Cardiac fibroblast (primary cell): ENCODE measurements at places on chromosomes 16 and 17.

GRCh38 chr17:80109713-80110446, 8.5 kb downstream of the GAA start:
- DNase-seq: no peak

DNA sequence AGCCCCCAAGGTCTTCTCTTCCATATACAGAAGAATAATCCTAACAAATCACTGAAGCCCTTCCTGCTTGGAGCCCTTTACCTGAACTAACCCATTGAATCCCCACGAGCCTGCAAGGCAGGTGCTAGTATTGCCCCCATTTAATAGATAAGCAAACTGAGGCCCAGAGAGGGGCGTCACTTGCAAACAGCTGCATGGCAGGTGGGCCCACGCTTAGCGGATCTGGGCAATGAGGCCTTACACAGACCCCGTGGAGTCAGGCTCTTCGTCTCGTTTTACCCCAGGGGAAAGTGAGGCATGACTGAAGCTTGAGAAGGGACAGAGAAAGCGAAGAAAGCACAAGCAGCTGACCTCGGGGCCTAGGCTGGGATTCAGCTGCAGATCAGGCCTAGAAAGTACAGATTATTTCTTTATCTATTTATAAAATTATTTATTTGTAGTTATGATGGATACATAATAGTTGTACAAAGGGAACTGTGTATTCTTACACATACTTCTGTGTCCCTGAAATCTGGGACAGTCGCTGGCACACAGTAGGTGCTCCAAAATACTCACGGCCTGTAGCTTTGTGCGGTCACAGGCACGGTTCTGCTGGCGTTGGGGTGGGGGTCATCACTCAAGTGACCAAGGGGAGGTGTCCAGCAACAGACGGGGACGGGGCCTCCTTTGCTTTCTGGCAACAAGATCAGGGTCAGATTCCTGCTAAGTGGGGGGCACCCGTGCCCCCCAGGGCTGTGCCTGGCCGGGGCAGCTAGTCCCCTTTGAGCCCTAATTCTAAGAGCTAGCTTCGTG, 223.2 kb upstream of the GSE1 start:
- no peak for DNase-seq

DNA sequence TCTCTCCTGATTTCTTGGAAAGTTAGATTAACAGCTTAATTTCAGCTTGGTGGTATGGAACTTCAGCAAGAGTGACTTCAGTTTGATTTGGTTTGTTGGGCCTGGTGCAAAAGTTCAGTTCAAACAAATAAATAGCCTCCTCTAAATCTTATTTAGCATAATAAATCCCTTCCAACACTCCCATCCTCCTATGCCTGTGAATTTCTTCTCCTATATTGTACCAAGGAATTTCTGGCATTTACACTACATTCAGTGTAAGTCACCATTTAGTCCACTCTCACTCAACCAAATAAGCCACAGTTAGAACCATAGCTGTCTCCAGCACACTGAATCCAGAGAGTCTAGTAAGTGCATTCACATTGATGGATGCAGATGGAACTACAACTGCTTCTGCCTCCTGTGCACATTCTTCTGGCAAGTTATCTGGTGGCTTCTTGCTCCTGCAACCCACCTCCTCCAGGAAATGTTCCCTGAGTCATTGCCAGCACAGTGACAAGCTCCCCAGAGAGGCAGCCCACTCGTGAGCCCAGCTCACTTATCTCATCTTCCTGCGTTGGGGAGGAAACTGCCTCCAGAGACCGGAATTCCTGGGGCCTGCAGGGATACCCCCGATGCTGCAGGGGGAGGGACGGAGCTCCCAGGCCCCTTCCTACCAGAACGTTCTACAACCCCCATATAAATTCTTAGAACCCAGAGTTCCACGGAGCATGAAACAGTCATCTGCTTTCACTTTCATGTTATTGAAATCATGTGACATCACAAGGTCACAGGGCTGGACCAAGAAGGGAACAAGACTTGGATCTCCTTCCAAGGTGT, 318.3 kb downstream of the PHKB start:
- peak; percentile 56 for DNase-seq

- peak; percentile 28 for DNase-seq
These were observed 211.9 kb downstream of the STX8 start for GRCh38 chr17:9363440-9364350.

DNA sequence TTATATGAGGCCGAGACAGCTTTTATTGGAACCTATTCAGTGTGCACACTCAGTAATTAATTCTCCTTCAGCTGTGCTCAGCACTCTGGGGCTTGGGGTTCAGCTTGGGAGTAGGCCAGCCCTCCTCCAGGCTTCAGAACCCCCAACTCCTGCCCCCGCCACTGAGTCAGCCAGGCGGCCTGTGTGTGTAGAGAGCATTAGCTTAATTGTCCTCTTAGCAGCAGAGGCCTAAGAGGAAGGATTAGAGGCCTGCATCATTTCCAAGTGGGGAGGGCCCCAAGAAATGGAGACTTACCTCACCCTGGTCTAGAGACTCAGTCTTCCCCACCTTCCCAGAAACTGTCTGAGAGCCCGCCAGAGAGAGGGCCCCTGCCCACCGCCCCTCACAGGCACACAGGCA, 772 bp downstream of the PRSS53 start:
- DNase-seq: no peak

DNA sequence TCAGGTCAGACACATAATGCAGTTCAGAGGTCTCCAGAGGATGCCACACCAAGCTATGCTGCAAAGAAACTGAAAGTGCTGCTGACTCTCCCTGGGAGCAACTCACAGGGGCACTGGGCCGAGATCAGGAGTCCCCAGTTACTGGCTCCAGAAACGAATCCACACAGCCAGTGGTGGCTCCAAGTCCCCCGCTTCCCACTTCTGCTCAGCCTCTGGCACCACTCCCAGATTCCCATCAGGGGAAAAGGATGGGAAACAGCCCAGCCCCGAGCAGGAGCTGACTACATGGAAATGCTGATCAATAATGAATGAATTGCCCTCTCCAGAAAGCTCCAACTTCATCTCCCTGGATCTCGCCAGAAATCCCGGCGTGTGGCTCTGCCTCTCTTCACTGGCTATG, 62.3 kb upstream of the CDH5 start:
- DNase-seq: no peak

GRCh38 chr16:62035115-62036092, 834 bp downstream of the CDH8 start:
- DNase-seq: no peak

GRCh38 chr17:59332749-59333377, 1.4 kb downstream of the YPEL2 start:
- DNase-seq: peak; percentile 55

GRCh38 chr16:71626858-71627213, 852 bp downstream of the MARVELD3 start:
- no peak for DNase-seq
